ENCODE measurements at places on chromosomes 7 and 10. TPM values are rescaled to one million over a fixed set of nuclear protein-coding genes. Genes with fewer than 3 reads are reported as not detected.

EPDR1 gene
- total RNA-seq: 66.0 TPM

TUBB8 gene
- total RNA-seq: 0.38 TPM

DNA sequence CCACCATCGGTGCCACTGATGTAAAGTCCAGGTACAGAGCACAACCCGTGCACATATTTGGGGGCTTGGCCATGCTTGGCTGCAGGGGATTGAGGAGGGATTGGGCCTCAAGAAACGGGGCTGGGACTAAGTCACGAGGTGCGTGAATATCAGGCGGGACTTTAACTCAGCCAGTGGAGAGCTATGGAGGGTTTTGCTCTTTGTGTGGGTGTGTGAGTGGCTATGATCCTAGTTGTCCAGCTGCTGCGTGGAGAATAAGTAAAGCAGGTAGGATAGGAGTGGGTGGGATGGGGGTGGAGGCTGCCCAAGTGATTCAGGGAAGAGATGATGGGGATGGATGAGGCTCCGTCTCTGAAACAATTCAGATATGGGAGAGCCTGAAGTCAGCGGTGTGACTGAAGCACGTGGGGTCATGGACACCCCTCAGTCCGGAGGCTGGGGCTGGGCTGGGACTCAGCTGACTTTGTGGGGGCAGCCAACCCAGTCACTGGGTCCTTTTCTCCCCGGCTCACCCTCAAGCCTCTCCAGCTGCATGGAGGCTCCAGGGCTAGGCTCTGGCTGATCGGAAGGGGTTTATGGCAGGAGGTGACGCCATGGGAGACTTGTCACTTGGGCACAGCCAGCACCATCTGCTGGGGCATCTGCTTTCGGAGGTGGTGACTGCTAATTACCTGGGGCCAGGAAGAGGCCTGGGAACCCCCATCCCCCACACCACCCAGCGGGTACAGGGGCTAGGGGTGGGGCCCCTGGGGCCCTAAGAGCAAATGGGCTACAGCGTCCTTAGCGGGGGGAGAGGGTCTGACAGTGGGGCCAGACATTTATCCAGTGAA is 1.7 kb upstream of the LFNG start:
- no peak overlapping the region for H3K4me3 ChIP-seq
- peaks cover 37% of the 10 kb centered on the region for H3K4me1 ChIP-seq
- DNase-seq: no peak
- H3K27ac ChIP-seq: no peak overlapping the region
- no peaks in the 10 kb centered on the region for H3K27me3 ChIP-seq
- no peaks in the 10 kb centered on the region for H3K36me3 ChIP-seq

DNA sequence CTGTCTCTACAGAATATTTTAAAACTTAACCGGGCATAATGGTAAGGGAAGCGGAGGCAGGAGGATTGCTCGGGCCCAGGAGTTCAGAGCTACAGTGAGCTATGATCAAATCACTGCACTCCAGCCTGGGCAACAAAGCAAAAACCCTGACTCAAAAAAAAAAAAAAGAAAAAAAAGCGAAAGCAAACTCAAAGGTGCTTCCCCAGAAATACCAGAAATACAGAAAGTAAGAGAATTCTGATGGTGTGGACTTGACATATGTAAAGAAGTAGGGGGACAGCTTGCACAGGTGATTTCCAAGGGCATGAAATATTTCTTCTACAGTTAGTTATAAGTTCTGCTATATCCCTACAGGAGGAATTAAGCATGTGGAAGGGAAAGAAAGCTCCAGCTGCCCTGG is 69.7 kb upstream of the APBB1IP start:
- no peaks in the 10 kb centered on the region for H3K4me1 ChIP-seq
- DNase-seq: no peak
- H3K27me3 ChIP-seq: no peaks in the 10 kb centered on the region

DNA sequence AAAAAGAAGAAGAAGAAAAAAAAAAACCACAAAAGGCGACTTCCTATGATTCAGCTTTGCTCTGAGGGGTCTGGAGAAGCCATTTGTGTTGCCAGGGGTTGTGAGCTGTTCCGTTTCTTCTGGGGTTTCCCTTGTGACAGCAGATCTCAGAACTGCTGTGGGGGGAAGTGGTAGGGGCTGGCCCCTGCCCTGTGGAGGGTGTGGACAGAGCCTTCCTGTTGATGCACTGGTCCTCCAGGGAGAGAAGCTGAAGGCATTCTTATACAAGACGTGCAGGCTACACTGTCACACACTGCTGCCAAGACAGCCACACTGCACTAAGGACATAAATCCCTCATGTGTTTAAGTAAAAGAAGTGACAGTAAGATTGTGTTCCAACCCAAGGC is 17.3 kb upstream of the CSGALNACT2 start:
- H3K4me3 ChIP-seq: no peak overlapping the region
- H3K27me3 ChIP-seq: no peaks in the 10 kb centered on the region
- H3K4me1 ChIP-seq: peaks cover 17% of the 10 kb centered on the region

DNA sequence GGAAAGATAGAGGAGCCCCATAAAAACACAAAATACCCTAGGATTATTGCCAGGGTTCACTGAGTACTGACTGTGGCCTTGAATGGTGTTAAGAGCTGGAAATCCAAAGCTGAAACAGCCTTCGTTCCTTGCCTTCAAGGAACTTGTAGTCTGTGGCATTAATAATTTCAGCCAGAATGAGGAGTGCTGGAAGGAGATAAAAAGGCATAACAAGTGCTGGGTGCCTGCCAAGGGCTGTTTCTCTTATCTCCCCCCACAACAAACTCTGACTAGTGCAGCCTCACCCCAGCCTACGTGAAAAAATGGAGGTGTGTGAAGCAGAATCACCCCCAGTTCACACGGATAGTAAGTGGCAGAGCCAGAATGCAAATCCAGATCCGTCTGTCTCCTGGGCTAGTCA is 199.1 kb upstream of the LYZL2 start:
- no peaks in the 10 kb centered on the region for H3K36me3 ChIP-seq
- H3K27ac ChIP-seq: no peak overlapping the region
- H3K4me1 ChIP-seq: no peaks in the 10 kb centered on the region

DNA sequence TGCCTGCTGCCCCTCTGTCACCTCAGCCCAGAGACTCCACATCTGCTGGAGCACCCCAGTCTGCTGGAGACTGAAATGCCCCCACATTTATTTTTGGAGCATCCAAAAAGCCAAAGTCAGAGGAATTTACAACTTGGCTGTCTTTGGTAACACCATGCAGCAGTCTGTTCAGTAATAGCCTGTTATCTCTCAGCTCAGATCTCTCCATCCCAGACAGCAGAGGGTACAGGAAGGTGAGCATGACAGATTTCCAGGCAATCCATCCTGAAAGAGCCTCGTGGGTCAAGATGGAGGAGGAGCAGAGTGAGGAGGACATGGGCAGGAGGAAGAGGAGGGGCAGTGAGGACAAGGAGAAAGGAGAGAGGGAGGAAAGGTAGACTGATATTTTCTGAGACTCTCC is 55.9 kb downstream of the GRID1 start:
- no peaks in the 10 kb centered on the region for H3K4me1 ChIP-seq
- no peak overlapping the region for H3K4me3 ChIP-seq
- no peak for DNase-seq
- no peak overlapping the region for H3K27ac ChIP-seq
- no peaks in the 10 kb centered on the region for H3K27me3 ChIP-seq

GRCh38 chr10:12455766-12456165 is 106.4 kb downstream of the CAMK1D start:
- H3K36me3 ChIP-seq: no peaks in the 10 kb centered on the region
- H3K4me3 ChIP-seq: no peak overlapping the region
- H3K27ac ChIP-seq: no peak overlapping the region
- H3K27me3 ChIP-seq: no peaks in the 10 kb centered on the region
- no peaks in the 10 kb centered on the region for H3K4me1 ChIP-seq

GRCh38 chr7:19410106-19410505 is 264.9 kb upstream of the FERD3L start:
- H3K27me3 ChIP-seq: no peaks in the 10 kb centered on the region
- H3K4me1 ChIP-seq: no peaks in the 10 kb centered on the region
- no peaks in the 10 kb centered on the region for H3K36me3 ChIP-seq

GRCh38 chr7:25124465-25125136 is 459 bp downstream of the CYCS start:
- no peak for DNase-seq
- H3K36me3 ChIP-seq: peaks cover 40% of the 10 kb centered on the region
- H3K4me3 ChIP-seq: peak overlapping the region; percentile 91

- no peak overlapping the region for H3K27ac ChIP-seq
- H3K4me3 ChIP-seq: no peak overlapping the region
- H3K4me1 ChIP-seq: peaks cover 14% of the 10 kb centered on the region
- H3K27me3 ChIP-seq: peaks cover 36% of the 10 kb centered on the region
Measured at GRCh38 chr7:142792593-142792992, 21.8 kb downstream of the PRSS2 start.

All from lower lobe of right lung (tissue), 2 donors.